ENCODE measurements at places on chromosomes 3 and 15. TPM values are rescaled to one million over a fixed set of nuclear protein-coding genes. Genes with fewer than 3 reads are reported as not detected.

DNA sequence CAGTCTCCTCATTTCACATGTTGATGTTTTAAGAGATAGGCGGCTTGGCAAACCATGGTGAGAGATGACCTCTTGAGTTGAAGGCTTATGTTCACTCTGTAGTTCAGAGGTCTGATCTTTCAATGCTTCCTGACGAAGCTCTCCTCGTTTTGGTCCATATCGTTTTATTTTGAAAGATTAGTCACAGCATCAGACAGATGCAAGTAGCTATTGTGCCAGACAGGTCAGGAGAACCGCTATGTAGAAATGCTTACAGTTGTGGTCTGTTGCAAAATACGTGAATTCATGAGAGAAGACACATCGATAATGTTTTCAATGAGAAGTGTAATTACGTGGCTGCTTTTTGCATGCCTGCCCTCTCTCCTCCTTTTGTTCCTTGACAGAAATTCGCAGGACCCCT lies 47.5 kb downstream of the CHL1 start:
- peak; percentile 91 for DNase-seq

DNA sequence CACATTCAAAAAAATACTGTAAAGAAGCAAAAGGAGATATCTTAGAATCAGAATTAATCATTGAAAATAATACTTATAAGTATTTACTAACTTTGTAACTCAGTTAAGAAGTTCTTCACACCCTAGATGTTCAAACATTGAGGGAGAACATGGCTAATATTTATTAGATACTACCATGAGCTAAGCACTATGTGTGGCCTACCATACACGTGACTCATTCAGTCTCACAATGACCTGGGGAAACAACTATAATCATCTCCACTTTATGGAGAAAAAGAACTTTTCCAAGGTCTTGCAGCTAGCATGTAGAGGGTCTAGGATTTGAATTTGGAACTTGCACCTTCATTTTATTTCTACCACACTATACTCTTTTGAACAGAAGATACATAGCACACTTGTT lies 361.9 kb upstream of the CFAP20DC start:
- DNase-seq = no peak

Gene FETUB
- total RNA-seq = not detected

DNA sequence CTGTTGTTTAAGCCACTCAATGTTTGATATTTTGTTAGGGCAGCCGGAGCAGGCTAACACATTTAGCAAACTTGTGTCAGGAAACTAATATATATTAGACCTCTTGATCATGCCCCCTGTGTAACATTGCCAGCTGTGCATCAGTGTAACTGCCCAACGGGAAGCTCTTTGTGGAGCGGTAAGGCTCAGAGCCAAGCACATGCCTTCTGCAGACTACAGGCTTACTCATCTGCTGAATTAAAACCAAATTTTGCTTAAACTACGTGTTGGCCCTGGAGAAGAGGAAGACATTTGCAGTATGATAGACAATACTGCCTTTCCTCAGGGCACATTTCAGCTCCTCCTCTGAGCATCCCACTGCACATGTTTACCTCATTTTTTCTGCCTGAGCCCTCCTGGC lies 50.5 kb upstream of the KCNMB2 start:
- no peak for DNase-seq

DNA sequence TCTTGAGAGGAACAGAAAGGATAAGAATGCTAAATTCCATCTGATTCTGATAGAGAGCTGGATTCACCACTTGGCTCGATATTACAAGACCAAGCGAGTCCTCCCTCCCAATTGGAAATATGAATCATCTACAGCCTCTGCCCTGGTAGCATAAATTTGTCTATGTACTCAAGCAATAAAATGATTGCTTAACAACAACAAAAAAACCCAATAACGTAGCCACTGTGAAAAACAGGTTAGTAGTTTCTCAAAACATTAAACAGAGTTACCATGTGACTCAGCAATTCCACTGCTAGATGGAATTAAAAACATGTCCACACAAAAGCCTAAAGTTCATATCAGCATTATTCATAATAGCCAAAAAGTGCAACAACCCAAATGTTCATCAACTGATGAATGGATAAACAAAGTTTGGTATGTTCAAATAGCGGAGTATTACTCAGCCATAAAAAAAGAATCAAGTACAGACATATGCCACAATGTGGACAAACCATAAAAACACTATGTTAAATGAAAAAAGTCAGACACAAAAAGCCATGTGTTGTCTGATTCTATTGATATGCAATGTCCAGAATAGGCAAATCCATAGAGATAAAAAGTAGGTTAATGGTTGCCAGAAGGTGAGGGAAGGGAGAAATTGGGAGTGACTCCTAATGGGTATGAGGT lies 16.8 kb downstream of the BCL2L10 start:
- DNase-seq = peak; percentile 96

DNA sequence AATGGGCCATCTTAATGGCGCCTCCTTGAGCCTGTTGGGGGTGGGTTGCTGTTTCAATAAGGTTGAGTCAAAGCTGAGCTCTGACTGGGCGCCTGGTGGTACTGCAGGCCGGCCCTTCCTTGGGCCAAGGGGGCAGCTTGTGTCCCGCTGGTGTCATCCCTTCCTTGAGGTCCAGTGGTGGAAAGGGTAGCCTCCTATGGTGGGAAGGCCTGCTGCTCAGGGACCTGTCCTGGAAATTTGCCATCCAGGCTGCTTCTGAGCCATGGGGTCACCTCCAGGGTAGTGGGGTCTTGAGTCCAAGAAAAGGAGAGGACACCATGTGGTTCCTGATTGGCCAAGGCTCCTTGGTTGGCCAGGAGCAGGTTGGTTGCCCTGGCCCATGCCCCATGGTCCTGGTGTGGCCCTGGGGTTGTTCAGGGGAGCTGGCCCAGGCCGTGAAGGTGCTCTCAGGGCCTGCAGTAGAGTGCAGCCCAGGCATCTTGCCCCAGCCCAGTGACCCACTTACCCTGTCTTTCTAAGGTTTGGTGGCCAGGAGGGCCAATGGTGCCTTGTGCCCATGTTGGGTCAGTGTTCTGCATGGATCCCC lies 188.7 kb downstream of the UBE3A start:
- no peak for DNase-seq

- no peak for DNase-seq
Observed at GRCh38 chr3:184177331-184177731, 2.7 kb downstream of the AP2M1 start.

GRCh38 chr3:63864965-63865327 lies 1.3 kb downstream of the ATXN7 start:
- DNase-seq = no peak

DNA sequence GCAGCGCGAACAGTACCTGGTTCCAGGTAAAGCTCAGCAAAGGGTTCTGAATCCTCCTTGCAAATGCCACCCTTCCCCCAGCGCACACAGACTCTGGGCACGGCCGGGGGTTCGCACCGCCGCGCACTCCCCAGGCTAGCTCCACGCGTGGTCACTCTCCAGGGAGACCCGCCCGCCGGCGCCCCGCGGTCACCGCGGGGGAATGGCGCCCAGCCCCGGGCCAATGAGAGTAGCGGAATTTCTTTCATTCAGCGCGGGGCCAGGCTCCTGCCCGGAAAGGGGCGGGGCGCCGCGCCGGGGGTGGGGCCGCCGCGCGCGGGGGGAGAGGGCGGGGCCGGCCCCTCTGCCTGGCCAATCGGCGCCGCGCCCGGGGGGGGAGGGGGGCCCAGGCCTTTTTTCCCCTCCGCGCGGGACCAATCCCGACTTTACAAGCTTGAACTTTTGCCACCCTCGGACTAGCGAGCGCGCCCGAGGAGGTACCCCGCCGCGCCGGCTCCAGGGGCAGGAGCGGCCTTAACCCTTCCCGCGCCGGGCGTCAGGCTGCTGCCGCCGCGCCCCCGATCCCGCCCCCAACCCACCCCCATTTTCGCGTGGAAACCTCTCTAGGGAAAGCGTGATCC lies 1.1 kb upstream of the SMAD6 start:
- DNase-seq = peak; percentile 94

- no peak for DNase-seq
Observed at GRCh38 chr15:38186507-38186906, 66.1 kb upstream of the SPRED1 start.

GRCh38 chr3:56321383-56321782 lies 146.9 kb downstream of the ERC2 start:
- no peak for DNase-seq

Gene CIB1
- total RNA-seq = 51.0 TPM

- no peak for DNase-seq
Observed at GRCh38 chr3:29802057-29802456, 521.2 kb downstream of the RBMS3 start.

GRCh38 chr15:29997499-29997898 lies 85.3 kb upstream of the GOLGA8J start:
- no peak for DNase-seq

DNA sequence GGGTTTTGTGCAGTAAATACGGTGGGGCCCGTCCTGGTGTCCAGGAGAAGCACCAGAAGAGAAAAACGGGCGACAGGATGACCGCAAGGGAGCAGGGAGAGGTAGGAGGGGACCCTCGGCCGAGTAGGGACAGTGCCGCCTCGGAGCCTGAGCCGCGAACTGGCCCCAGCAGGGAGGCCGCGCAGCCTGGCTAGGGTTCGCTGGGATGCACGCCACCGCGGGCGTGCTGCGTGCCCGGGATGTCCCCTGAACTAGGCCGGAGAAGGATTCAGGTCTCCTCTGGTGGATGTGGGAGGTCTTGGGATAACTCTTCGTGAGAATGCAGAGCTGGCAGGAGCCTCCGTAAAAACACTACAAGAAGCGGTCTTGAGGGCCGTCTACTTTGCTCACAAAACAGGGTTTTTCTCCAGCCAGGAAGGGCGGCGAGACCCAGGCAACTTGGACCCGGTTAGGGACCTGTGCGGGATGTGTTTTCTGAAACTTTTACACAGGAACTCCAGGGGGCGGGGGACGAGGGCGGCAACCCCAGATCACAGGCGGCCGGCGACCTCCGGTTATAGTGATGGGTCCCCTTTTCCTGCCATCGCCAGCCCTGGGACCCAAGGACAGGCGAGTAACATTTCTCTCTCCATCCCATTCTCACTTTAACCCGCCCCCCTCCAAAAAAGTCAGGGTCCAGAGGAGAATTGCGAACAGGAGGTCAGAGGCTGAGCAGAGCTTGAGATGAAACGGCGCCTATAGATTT lies 35.5 kb downstream of the NR2F2 start:
- DNase-seq = no peak

Gene PP2D1
- not detected for total RNA-seq

- DNase-seq = no peak
Observed at GRCh38 chr3:38171622-38172021, 6.3 kb downstream of the OXSR1 start.

Gene GOLGA6B
- total RNA-seq = not detected

DNA sequence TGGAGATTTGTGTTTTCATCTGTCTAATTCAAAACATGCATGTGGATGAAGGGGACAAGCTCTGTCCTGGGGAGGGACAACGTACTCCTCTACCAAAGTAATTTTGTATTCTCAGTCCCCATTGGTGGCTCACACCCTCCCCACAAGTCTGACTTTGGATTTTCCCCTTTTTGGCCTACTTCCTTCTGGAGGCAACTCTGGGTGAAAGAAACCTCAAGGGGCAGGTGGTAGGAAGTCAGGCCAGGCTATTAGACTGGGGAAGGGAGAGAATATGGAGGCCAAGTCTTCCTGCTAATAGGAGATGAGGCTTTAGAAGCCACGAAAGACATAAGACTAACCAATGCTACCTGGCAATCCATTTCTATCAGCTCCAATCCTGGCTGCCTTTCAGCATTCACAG lies 124.9 kb upstream of the RASGRP1 start:
- DNase-seq = no peak

- DNase-seq = no peak
Observed at GRCh38 chr15:56919609-56920366, 1.3 kb downstream of the TCF12 start.

Gene ACAP2
- 36.7 TPM for total RNA-seq

DNA sequence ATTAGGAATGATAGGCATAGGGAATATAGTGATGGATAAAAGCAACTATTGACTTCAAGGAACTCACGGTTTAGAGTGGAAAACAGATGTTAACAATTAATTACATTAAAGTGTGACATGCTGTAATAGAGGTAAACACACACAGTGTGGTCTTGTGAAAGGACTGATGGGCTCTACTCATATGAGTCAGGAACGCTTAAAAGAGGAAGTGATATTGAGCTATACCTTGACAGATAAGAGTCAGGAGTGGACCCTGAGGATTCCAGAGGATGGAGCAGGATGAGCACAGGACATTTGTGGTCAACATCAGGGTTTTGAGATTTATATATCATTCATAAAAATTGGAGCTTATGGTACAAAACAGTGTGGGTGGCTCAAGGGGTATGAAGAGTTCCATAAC lies 11.0 kb downstream of the EXOG start:
- no peak for DNase-seq

DNA sequence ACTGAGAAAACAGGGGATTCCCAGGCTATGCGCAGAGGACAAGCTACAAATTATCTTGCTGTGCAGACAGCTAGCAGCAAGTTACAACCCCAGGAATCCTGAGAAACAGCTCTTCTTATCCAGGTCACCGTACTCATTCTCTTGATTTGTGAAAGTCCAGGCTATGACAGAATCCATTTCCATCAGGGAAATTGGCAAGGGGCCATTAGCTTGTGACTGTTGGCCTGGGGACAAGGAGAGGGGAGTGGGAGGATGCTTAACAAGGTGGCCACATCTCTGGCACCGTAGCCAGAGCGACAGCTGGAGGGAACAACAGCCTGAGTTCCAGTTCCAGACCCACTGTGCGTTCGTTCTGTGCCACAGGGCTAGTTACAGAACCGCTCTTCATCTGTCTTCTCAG lies 44.9 kb upstream of the PLXNA1 start:
- no peak for DNase-seq

- DNase-seq = no peak
Observed at GRCh38 chr3:143830063-143830462, 18.2 kb downstream of the SLC9A9 start.

Gene CD200R1
- 0.09 TPM for total RNA-seq

DNA sequence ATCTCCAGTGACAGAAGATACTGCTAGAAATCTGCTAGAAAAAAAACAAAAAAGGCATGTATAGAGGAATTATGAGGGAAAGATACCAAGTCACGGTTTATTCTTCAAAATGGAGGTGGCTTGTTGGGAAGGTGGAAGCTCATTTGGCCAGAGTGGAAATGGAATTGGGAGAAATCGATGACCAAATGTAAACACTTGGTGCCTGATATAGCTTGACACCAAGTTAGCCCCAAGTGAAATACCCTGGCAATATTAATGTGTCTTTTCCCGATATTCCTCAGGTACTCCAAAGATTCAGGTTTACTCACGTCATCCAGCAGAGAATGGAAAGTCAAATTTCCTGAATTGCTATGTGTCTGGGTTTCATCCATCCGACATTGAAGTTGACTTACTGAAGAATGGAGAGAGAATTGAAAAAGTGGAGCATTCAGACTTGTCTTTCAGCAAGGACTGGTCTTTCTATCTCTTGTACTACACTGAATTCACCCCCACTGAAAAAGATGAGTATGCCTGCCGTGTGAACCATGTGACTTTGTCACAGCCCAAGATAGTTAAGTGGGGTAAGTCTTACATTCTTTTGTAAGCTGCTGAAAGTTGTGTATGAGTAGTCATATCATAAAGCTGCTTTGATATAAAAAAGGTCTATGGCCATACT lies 4.0 kb downstream of the B2M start:
- no peak for DNase-seq

Gene CHP1
- total RNA-seq = 81.5 TPM

GRCh38 chr15:94205366-94205765 lies 26.0 kb upstream of the MCTP2 start:
- DNase-seq = no peak

All from NCI-H460 (cell line).